ENCODE measurements at places on chromosomes 11 and 22.

GRCh38 chr22:20169253-20169822 lies 18.5 kb upstream of the CCDC188 start:
- DNase-seq: no peak

DNA sequence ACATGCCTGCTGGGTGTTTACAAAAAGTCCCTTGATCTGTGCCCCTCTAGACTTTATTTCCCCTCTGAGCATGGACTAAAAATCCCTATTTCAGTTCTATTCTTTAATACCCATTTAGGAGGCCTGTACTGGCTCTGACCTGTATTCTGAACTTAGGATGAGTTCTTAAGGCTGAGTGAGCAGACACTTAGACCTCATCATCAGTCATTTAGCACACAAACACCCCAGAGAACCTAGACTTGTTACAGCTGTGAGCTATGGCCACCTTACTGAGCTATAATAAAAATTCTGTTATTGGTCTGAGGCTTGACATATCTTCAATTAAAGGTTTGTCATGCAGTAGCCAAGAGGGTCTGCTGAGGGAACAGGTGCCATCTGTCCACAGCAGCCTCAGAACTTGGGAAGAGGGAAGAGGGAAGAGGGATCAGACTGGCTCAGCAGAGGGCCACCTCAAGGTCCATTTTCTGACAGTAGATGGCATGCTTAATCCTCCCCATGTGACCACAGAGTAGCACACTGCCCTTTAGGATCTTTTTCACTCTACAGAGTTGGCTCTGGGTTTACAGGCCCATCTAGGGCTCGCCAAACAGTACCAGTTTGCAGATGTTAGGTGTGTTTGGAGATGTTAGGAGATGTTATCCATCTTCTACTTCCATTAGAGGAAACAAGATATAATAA lies 30.2 kb upstream of the RRM1 start:
- DNase-seq: no peak

DNA sequence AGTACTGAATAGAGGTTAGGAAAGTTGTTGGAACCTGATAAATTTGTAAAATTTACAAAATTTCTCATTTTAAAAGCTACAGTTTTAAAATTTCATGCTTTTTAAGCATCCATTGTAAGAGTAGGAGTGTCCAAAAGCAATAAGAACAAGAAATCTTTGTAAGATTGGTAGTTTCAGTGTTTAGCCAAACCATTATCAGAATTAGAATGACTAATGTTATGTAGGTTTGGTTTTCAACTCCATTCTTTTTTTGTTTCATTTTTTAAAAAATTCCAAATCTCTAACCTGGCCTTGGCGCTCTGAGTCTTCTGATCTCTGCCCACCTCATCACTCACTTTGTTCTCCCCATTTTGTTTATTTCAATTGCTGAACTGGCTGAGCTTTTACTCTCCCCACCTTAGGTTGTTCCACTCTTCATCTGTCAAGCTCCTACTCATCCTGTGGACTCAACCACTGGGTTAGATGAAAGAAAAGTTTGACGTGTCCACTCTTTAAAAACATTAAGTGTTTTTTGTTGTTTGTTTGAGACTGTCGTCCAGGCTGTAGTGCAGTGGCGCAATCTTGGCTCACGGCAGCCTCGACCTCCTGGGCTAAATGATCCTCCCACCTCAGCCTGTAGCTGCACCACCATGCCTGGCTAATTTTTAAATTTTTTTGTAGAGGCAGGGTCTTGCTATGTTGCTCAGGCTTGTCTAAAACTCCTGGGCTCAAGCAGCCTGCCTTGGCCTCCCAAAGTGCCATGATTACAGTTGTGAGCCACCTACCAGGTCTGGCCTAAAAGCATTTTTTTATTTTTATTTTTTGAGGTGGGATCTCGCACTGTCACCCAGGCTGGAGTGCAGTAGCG lies 14.0 kb downstream of the EP300 start:
- no peak for DNase-seq

DNA sequence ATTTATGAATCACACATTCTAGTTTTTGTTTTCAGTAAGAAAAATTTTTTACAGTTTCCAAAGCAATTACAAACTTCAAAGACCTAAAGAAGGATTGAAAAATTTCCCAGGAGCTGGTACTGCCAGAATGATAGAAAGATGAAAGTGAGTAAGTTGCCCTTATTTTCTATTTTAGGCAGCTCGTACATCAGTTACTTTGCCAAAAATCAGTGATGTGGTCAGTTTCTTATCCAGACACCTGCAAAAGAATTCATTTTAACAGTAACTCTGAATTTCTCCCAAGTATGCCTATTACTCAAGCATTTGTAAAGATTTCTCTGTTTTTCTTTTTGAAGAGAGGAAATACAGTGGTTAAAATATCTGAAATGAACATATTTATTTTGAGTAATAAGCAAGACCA lies 976.3 kb upstream of the RAG2 start:
- no peak for DNase-seq

GRCh38 chr11:95222817-95223216 lies 8.2 kb downstream of the SESN3 start:
- peak; percentile 17 for DNase-seq

DNA sequence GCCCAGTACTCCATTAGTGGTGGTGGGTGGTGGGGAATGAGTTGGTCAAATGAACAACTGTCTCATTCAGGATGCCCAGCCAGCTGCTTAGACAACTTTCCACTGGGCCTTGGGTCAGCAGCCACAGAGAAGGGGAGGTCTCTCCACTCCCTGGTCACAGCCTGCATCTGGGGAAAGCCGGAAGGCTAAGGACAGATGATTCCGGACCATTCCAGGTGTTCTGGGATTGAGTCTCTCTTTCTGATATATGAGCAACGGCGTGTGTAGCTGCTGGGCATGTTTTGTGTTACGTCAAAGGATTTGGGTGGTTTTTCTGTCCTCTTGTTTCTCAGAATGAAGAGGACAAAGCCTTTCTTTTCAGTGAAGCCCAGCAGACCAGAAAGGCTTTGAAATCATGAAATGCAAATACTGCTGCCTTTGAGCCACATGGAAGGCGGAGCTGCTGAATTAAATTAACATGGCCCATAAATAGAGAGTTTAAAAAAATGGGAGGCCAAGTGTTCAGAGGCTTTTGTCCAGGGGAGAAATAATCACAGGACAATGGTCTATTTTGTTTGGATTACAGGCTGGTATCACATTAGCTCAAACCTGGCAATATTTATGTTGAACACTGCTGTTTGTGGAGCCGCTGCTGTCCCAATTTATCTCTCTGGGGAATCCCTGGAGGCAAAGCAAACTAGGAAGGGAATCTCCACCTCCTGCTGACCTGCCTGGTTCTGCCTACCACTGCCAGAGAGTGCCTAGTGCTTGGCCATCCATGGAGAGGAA lies 234.4 kb upstream of the E2F8 start:
- no peak for DNase-seq

DNA sequence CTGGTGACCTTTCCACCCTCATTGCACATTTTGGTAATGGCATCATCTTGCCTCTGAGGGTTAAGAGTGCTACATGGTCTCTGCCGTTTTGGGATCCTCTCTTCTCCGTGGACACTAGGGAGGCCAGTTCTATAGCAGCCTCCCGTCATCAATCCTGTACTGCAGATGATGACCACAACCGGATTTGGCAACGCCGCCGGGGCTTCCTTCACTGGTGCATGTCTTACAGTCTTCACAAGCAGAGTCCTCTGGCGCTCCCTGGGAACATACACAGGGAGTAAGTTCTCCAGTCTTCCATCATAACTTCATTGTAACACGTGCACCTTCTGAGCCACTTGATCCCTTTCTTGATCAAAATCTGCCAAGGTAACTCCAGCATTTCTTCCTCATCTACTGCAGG lies 69.0 kb upstream of the SLC22A12 start:
- no peak for DNase-seq

GRCh38 chr11:68383976-68384501 lies 71.6 kb downstream of the LRP5 start:
- DNase-seq: no peak

DNA sequence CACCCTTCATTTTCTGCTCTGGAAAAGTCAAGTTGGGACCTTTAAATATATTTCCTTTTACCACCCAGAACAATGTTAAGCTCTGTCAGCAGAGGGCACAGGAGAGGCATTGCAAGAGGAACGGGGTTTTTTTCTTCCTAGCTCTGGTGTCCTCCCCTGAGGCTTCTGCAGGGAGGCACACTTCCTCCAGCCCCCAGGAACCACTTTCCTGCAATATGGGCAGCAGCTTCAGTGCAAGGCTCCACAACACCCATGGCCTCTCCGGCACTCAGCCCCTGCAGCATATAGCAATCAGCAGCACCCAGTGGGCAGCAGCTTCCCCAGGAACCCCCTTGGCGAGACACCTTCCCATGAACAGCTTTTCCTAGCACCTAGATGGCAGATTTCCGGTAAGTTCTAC lies 101.4 kb downstream of the SYT9 start:
- peak; percentile 85 for DNase-seq

GRCh38 chr11:4607096-4607495 lies 935 bp downstream of the TRIM68 start:
- DNase-seq: no peak

GRCh38 chr11:35927104-35927503 lies 16.8 kb upstream of the LDLRAD3 start:
- DNase-seq: no peak

DNA sequence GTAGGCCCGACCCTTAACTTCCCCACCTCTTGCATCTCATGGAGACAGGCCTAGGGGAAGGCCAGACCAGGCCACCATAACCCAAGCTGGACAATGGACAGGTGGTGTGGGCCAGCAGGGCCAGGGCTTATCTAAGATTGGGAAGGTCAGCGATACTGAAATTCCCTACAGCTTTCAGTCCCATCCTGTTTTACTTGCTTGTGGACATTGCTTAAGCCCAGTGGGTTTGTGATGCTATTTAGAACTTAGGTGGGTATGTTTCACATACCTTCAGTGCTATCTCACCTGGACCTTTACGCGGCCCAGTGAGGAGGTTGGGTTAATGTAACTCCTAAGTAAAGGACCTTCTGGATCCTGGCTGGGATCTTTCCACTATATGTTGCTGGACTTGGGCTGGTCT lies 1.7 kb downstream of the FADS2 start:
- DNase-seq: no peak

DNA sequence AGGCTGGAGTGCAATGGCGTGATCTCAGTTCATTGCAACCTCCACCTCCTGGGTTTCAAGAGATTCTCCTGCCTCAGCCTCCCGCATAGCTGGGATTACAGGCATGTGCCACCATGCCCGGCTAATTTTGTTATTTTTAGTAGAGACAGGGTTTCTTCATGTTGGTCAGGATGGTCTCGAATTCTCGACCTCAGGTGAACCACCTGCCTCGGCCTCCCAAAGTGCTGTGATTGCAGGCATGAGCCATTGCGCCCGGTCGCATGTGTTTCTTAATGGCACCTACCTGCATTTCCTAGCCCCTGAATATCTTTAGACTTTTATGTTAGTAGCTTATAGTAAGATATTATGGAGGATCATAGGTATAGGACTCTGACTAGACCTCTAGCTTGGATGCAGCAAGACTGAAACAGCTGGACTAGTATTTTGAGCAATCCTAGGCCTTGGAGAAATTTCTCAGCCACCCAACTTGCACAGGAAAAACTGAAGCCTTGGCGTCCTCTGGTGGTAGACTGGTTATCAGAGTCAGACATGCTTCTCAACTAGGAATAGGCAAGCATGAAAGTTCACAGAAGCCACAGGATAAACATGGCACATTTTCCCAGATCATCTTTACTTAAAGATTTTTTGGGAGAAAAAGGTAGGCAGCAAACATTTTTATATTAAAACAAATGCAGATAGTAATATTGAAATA lies 22.7 kb upstream of the C1QTNF4 start:
- peak; percentile 88 for DNase-seq

DNA sequence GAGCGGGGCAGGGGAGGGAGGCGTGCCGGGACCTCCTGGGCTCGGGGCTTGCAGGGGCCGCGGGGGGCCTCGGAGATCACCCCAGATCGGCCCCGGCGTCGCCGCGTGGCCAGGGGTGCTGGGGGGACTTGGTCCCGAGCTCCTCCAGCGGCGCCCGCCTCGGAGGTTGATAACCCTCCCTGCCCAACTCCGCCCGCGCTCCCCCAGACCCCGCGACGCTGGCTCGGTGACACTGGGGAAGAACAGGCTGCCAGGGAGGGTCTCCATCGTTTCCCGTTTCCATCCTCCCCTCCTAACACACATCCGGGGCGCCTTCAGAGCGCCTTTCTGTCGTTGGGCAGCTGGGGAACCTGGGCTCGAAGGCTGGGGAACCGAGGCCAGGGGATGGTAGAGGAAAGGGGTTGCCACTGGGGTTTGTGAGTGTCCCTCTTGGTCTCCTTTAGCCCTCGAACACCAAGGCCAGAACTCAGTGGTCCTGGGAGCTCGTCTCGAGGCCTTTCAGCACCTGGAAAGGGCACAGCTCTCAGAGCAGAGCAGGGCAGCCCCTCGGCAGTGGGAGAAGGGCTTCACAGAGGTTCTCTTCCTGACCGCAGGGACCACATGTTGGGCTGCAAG lies 431 bp downstream of the SLC37A2 start:
- DNase-seq: no peak

DNA sequence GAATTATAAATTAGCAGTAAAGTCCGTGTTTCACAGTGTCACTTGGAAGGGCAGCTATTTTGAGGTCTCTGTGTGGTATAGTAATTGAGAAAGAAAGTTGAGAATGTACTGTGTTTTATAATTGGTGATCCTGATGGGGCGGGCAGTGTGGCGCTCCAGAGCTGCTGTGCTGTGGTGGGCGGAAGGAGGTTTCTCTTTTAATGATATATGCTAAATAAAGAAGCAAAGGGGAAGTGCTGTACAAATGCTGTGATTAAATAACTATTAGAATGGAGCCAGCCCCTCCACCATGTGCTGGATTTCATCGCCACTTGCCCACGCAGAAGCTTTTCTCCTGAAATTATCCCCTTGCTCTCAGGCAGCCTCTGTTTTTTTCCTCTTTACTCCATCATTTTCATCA lies 24.6 kb downstream of the ATXN10 start:
- peak; percentile 57 for DNase-seq
